ENCODE measurements at places on chromosomes 7 and 10.

DNA sequence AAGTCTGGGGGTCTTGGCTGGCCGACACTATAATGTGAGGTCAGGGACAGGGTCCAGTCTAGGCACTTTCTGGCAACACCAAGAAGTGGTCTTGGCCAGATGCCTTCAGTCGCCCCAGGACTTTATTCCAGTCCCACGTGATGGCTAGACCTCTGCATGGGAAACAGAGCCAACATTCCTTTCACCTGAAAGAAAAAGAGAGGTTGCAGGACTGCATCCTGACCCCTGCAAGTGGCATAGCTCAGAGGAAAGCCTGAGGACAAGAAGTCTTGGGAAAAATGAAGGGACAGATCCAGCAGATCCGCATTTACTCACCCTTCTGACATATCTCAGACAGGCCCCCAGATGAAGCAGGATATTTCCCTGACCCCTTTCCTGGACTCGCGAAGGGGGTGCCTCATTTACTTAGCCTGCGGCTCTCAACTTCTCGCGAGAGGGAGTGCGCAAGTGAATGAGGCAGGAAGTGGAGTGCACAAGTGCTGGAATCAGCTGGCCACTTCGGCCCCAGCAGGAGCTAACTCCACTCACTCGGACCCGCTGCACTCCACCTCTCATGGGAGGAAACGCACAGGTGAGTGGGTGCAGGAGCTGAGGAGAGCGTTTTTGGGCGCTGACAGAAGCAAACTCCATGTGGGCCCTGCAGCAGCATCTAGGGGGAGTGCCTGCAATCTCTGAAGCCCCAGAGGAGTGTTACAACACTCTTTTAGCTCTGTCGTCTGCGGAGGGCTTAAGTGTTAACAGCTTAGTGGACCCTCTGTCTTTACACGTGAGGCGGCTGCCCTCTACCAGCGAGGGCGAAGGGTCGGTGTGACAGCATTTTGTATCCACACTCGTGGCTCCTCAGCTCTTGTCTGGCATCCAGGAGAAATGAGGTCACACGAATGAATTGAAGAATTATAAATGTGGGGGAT, 916.2 kb upstream of the GHITM start:
- no peak for DNase-seq

DNA sequence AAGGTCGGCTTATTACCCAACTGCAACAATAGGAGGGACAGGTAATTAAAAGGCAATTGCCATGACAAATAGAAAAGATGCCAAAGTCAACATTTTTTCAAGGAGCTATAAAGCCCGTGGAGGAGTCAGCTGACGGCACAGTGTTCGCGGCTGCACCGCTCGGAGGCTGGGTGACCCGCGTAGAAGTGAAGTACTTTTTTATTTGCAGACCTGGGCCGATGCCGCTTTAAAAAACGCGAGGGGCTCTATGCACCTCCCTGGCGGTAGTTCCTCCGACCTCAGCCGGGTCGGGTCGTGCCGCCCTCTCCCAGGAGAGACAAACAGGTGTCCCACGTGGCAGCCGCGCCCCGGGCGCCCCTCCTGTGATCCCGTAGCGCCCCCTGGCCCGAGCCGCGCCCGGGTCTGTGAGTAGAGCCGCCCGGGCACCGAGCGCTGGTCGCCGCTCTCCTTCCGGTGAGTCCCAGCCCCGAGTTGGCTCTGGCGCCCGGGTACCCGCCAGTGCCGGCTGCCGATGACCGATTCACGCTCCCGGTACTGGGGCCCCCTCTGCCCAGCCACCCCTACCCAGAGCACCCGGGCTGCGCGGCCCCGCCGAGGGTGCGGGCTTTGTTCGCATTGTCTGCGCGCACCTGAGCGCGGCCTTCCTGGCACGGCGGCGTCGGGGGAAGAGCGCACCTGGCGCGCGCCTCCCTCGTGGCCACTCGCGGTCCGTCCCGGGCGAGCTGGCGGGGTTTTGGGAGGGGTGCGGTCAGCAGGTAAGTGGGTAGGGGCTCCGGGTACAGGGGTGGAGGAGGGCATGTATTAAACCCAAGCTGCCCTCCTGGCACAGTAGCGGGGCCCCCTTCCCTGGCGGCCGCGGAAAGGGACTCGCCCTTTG, at the start of gene VWA2:
Gene VWA2, plus strand, starts transcription at position 138 of the 877 bp plus-strand sequence. CDS start 9,460 bp downstream, outside the sequence.
- no peak for DNase-seq

DNA sequence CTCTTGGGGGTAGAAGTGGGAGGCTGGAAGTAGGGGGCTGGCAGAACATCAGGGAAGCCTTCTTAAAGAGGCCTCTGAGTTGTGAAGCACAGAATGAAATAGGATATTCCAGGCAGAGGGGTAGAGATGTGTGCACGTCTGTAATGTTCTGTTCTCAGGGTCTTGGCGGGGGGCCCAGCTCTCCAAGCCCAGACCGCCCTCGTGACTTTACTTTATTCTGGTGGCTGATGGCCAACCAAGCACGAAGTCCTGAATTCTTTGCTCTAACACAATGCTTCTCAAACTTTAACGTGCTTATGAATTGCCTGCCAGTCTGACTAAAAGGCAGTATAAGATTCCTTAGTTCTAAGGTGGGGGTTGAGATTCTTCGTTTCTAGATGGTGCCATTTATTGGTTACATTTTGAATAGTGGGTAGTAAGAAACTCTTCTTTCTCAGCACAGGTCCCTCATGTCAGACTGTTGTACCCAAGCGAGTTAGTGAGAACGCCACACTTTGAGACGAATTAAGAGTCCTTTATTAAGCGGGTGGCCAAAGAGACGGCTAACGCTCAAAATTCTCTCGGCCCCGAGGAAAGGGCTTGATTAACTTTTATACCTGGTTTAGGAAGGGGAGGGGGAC, 8.2 kb downstream of the PRXL2A start:
- DNase-seq = no peak

- DNase-seq = no peak
Measured at GRCh38 chr7:123652406-123652805, 3.3 kb upstream of the LMOD2 start.

DNA sequence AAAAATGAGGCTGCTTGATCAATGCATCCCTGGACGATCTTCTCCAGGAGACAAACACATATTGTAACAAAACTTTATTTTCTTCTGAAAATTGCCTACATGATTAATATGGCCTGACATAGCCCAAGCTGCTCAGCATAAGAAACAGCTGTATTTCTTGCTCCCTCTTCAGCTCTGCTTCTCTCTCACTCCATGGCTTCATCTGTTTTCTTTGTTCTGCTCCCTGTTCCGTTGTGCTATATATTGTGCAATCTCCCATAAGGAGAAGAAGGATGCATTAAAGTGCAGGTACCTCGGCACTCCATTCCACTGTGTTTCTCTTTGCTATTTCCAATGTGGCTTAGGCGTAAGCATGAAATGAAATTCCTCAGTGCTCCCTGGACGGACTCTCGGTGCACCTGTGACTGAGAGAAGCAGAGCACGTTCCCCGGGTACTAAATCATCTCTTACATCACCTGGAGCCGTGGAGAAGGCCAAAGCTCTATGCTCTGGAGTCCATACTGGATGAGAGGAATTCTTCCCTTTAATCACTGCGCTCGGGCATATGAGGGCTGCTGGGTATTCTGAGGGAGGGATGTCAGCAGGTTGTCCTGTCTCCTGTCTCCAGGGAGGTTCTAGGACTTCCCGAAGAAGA, 254.3 kb downstream of the GALNT17 start:
- DNase-seq = no peak

GRCh38 chr7:155349601-155350331, 52.1 kb downstream of the INSIG1 start:
- no peak for DNase-seq

Measured in fibroblast of skin of back (primary cell).